Stimulated activated naive CD4-positive, alpha-beta T cell (primary cell): ENCODE measurements at places on chromosomes 12 and 14.
A peak's percentile ranks its signal among the peaks of the same experiment; 100 is the strongest.

- DNase-seq, result no peak
Measured at GRCh38 chr12:65825507-65826352, 1.4 kb downstream of the HMGA2 start.

DNA sequence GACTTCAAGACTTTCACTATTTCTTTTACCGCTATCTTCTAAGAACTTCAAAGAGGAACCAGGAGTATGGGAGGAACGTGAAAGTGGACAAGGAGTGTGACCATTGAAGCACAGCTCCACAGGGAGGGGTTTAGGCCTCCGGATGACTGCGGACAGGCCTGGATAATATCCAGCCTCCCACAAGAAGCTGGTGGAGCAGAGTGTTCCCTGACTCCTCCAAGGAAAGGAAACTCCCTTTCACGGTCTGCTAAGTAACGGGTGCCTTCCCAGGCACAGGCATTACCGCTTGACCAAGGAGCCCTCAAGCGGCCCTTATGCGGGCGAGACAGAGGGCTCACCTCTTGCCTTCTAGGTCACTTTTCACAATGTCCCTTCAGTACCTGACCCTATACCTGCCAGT is 267.0 kb downstream of the RPL10L start:
- DNase-seq, result no peak

DNA sequence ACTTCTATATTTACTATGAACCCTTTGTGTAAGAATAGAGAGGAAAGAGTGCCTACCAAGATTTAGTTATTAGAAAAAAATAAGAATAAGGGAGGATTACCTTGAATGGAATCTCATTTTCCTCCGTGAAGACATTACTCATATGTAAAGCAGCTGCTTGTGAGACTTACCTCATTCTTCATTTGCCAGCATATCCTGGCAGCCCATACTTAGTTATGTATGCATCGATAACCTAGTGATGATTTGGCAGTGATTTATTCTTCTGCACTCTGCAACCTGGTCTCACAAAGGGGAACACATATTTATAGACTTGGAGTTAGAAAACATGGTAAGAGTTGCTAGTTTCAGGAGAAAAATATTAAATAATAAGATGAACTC is 56.8 kb downstream of the LRFN5 start:
- DNase-seq, result no peak

GRCh38 chr14:51621654-51622053 is 30.1 kb upstream of the FRMD6 start:
- no peak for DNase-seq

GRCh38 chr12:121970581-121971300 is 50.9 kb upstream of the BCL7A start:
- no peak for DNase-seq

GRCh38 chr14:59358784-59359183 is 106.4 kb downstream of the GPR135 start:
- no peak for DNase-seq

DNA sequence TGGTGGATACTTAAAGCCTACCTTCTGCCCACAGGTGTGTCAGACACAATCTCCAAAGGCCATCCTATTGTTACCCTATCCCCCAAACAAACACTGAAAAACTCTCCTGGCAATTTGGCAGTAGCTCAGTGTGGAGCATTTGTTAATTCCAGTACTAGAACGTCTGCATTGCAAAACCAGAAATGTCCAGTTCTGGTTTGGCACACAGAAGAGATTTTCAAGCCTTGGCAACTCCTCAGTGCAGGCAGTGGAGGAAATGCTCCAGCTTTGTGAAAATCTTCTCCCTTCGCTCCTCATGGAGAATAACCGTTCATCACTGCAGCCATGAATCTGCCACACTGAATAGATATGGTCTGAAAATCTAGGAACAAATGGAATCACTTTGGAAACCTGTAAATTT is 5.3 kb upstream of the SOCS2 start:
- DNase-seq, result no peak

- no peak for DNase-seq
Measured at GRCh38 chr12:45582986-45583659, 146.4 kb upstream of the ARID2 start.

DNA sequence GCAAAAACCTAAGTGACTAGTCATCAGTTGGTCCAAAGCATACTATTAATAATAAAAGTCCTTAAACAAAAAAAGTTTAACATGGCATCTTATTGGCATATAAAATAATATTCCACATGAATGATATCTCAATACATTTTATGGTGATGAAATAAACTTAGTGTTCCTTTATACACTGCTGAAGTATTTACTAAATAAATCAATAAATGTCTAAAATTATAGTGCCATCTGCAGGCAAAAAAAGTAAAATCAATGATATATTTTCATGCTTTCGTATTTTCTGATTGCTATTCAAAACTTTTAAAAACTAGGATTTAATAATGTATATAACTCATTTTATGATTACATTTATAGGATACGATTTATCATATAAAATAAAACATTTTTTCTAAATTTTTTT is 30.5 kb downstream of the PUS7L start:
- DNase-seq, result no peak

DNA sequence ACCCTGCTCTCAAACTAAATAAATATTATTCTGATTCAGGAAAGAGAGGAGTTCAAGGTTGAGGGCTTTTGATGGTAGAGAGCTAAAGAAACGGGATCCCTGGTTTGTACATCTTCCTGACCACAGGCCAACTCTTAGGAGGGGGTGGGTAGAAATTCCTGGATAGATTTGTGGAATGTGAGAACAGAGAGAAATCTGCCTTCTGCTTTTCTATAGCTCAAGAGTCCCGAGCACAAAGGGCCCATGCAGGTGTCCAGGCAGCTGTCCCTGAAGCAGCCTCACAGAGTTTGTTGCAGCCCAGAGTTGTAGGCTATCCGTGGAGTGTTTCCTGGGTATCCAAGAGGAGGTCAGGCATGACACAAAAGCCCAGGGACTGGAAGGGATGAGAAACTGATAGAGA is 198.6 kb downstream of the BCAT1 start:
- no peak for DNase-seq

DNA sequence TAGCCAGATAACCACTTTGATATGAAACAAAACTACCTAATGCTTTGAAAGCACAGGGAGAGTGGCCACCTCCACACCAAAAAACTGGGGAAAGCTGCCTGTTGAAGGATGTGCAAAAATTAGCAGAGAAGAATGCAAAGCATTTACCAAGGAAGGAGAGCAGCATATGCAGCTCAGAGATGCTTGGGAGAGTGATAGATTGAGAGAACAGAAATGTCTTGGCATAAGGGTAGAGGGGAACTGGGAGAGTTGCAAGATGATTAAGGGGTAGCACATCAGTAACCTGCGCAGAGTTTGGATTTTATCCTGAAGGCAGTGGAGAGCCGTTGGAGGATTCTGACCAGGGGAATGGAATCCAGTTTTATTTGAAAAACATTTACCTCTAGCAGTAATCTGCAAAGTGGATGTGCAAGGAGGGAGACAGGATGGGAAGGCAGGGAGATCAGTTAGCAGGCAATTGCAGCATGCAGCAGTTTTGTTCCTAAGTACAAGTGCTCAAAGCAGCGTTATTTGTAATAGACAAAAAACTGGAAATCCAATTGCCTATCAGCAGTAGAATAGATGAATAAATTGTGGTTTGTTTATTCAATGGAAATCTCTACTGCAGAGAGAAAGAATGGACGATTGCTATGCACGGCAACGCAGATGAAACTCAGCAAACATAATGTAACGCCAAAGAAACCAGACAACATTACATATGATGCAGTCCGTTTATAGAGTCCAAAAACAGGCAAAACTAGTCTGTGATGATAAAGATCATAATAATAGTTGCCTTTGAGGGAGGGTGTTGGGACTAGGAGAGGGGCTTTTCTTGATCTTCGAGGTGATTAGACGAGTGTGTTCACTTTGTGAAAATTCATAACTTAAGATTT is 81.5 kb downstream of the BHLHE41 start:
- DNase-seq, result no peak

- DNase-seq, result peak; percentile 44
Measured at GRCh38 chr14:100234511-100234910, 4.4 kb upstream of the YY1 start.

- DNase-seq, result no peak
Measured at GRCh38 chr12:42208574-42208973, 29.5 kb downstream of the YAF2 start.

DNA sequence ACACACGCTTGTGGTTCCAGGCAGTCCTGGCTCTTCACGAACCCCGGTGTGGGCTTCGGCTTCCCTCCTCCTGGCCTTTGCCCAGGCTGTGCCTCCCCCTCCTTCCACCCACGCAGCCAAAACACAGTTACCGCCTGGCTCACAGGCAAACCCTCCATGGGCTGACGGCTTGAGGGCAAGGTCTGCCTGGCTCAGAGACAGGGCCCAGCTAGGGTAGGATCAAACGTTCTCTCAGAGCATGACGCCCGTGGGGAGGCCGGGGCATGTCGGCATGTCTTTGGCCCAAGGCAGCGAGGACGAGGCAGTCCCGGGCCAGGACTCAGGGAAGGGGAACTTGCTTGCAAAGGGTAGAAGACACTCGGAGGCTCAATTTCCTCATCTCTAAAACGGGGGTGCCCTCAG is 2.1 kb downstream of the SLC25A47 start:
- no peak for DNase-seq

GRCh38 chr14:89588840-89589296 is 171.8 kb upstream of the FOXN3 start:
- DNase-seq, result no peak

- DNase-seq, result no peak
Measured at GRCh38 chr12:17215759-17216570, 610.0 kb upstream of the LMO3 start.

- DNase-seq, result no peak
Measured at GRCh38 chr12:113162102-113163029, 12.8 kb downstream of the CFAP73 start.

- DNase-seq, result no peak
Measured at GRCh38 chr12:115946867-115947695, 330.4 kb downstream of the MED13L start.

- DNase-seq, result no peak
Measured at GRCh38 chr12:109709401-109709991, 4.1 kb upstream of the FAM222A start.

DNA sequence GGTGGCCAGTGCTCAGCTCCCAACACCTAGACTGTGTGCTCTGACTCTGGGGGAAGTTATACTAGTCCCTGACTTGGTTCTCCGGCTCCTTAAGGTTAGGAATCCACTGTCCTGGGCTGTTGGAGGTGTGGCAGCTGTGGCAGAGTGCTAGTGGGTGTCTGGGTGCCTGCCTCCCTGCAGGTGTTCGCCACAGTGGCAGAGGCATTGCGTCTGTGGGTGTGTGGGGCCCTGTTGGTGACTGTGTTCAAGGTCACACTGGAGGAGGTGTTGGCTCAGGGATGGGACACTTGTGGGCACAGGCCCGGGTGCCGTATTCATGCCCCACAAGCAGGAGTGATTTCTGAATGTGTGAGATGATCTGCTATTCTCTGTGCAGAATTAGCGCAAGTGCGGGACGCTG is 467.4 kb downstream of the TMEM121 start:
- DNase-seq, result no peak
